Activated gamma-delta T cell treated with Interleukin-2 at 50 U/mL for 16 hours (primary cell): ENCODE measurements at places on chromosomes 6 and 20.

GRCh38 chr6:11632795-11633511 lies 95.4 kb downstream of the TMEM170B start:
- DNase-seq: no peak

DNA sequence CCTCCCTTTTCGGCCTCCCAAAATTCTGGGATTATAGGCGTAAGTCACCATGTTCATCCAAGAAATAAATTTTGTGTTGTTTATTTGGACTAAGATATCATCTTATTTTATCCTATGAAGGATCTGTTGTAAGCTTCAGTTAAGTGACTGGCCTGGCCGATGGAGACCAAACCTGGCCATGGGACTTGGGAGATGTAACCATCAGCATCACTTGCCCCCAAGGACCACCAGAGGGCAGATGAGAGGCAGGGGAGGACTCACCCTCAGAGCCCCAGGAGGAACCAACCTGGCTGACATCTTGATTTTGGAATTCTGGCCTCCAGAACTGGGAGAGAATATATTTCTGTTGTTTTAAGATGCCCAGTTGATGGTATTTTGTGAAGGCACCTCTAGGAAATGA lies 266.7 kb downstream of the CDH26 start:
- no peak for DNase-seq

DNA sequence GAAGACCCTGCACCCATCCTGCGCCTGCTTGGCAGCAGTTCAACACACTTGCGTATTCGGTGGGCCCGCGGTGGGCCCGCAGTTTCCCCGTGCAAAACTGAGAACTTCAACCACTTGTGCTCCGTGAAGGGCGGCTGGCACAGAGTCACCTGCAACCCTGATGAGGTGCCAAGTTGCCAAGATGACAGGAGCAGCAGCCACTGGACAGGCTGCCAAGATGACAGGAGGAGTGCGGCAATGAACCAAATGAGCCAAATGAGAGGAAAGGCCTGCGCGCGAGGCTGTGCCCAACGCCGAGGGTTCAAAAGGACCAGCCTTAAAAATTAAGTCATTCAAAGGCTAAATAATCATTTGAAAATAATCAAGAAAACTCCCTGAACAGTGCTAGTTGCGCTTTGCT lies 20.1 kb downstream of the DIDO1 start:
- no peak for DNase-seq

DNA sequence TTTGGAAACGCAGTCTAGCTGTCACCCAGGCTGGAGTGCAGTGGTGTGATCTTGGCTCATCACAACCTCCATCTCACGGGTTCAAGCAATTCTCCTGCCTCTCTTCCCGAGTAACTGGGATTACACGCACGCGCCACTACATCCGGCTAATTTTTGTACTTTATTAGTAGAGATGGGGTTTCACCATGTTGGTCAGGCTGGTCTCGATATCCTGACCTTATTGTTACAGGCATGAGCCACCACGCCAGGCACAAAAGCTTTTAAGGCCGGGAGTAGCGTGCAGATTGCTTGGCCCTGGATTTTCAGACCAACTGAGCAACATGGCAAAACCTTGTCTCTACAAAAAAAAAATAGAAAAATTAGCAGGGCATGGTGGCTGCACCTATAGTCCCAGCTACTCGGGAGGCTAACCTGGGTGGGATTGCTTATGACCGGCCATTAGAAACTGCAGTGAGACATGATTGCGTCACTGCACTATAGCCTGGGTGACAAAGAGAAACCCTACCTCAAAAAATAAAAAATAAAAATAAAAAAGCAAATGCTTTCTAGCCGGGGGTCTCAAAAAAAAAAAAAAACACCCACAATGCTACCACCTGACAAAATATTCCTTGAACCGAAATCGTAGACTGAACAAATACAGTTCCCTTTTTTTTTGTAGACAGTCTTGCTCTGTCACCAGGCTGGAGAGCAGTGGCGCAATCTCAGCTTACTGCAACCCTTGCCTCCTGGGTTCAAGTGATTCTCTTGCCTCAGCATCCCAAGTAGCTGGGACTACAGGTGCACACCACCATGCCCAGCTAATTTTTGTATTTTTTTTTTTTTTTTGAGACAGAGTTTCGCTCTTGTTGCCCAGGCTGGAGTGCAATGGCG lies 15.0 kb downstream of the RBM39 start:
- DNase-seq: no peak

DNA sequence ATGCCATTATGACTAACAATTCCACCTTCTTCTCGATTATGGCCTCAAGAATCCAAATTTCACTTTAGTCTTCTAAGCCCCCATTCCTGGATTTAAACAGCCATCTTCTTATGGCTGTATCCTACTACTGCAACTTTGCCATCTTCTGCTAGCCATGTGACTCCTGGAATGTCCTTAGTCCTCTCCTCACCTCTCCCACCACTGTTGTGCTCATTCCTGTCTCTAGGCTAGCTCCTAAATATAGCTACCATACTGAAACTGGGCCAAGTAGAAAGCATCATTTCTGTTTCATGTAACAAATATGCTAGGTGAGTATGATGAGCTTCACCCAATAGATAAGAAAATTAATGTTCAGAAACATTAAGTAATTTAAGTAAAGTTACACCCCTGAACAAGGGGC lies 313.1 kb downstream of the CLVS2 start:
- DNase-seq: no peak
